Stimulated activated CD4-positive, alpha-beta T cell treated with anti-CD3 and anti-CD28 coated beads, Interleukin-1b, Interleukin-23, amount 100 ng/mL, for 1 hour (primary cell): ENCODE measurements at places on chromosomes 5 and 9.

- no peak for DNase-seq
These were observed 248.0 kb upstream of the PCSK5 start for GRCh38 chr9:75642522-75642921.

DNA sequence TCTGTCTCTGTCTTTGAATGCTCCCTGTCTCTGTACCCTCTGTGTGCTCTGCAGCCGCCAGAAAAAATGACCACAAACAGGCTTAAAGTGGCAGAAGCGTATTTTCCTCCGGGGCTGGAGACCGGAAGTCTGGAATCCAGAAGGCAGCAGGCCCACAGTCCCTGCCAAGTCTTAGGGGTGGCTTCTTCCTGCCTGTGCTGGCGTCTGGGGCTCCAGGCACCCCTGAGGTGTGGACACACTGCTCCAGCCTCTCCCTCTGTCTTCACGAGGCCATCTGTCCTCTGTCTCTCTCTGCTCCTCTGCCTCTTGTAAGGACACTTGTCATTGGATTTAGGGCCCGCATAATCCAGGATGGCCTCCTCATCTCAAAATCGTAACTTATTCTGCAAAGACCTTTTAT lies 298.4 kb upstream of the IRX4 start:
- no peak for DNase-seq

DNA sequence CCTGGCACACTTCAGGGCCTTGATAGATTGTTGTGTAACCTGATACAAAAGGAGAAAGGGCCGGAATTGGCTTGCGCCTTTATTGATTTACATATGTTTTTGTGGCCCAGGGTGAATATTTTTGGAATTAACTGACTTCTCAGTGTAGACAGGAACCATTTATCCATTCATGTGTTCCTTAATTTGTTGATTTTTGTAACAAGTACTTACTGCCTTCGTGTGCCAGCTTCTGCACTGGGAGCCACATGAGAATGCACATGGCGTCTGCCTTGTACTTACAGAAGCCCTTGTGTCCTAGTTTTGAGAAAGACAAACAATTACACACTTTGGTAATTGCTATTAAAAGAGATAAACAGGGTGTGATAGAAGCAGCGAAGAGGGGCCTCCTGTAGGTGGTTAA lies 26.4 kb downstream of the EHMT1 start:
- no peak for DNase-seq

DNA sequence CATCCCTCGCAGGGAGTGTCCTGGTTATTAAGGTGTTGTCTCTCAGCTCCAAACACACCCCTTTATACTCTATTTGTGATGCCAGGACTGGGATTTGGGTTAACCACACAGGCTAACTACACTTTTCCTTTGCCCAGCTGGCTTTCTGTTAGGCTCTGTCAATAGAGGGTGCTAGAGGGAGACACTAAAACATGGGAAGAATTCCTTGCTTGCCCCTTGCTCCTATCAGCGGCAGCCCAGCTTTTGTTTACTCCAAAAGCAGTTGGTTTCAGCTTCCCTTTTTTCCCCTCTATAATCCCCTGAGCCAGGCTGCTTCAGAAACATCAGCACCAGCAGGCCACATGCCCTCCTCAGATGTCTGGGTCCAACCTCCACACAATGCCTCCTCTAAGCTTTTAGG lies 297.1 kb downstream of the KCTD16 start:
- no peak for DNase-seq

GRCh38 chr9:115209601-115210306 lies 91.8 kb upstream of the TNC start:
- DNase-seq: no peak

GRCh38 chr5:64980176-64980575 lies 211.4 kb downstream of the CWC27 start:
- no peak for DNase-seq

DNA sequence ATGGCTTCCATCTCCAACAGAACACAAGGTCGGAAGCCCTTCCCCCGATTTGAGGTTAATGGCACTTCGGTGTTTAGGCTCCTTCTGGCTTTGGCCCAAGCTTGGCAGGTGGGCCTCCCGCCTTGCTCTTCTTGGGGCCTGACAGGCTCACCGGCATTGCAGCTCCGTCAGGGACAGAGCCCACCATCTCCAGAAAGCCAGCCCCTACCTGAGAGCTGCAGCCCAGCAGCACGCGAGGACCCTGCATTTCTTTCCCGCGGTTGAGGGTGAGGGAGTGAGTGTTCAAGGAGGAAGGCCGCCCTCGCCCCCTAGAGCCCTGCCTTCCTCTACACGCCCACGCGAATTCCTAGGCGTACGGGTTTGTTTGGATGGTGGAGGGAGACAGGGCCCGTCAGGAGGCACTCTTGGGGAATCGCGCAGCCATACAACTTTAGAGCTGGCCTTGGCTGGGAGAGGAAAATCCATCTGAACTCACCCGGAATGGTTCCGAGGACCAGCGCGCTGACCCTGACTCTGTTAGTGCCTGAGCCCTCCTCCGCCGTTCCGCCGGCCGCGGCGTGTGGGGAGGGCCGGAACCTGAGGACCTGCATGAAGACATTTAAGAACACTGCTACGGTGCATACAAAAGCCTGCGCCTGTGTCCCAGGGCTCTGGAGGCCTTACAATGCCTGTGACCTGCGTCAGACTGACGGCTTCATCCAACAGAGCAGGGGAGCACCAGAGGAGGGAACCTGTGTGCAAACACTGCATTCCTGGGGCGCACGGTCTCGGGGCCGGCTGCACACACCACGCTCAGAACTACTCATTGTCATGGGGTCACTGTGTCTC lies 73.8 kb downstream of the MRPL36 start:
- no peak for DNase-seq

GRCh38 chr9:107667231-107668070 lies 177.9 kb upstream of the KLF4 start:
- DNase-seq: no peak

DNA sequence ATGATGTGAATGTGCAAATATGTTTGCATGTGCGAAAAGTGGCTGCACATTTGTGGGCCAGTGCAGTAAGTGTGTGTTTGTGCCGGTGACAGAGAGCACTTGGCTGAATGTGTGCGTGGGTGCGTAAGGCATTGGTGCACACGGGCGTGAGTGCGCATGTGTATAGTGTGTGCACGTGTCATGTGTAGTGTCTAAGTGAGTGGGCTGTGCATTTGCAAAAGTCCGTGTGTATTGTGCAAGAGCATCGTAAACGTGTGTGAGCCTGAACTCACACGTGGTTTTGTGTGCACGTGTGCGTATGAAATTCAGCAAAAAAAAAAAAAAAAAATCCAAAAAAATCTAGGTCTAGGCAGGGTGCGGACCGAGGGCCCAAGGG lies 6.5 kb upstream of the EBF1 start:
- DNase-seq: no peak

DNA sequence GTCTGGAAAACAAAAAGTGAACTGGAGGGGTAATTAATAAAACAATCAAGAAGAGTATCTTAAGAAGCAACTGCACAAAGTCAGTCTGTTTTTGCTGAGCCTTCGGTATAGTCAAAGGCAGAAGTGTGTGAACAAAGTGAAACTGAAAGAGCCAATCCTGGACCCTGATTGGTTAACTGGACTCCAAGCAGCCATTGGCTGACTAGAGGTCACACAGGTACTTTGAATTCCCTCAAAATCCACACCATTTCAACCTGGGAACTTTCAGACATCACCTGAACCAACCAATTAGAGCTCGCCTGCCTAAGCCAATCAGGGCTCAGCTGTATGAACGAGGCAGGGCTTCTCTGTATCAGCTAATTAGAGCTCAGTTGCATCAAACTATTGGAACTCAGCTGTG lies 286.7 kb downstream of the TLE4 start:
- no peak for DNase-seq

DNA sequence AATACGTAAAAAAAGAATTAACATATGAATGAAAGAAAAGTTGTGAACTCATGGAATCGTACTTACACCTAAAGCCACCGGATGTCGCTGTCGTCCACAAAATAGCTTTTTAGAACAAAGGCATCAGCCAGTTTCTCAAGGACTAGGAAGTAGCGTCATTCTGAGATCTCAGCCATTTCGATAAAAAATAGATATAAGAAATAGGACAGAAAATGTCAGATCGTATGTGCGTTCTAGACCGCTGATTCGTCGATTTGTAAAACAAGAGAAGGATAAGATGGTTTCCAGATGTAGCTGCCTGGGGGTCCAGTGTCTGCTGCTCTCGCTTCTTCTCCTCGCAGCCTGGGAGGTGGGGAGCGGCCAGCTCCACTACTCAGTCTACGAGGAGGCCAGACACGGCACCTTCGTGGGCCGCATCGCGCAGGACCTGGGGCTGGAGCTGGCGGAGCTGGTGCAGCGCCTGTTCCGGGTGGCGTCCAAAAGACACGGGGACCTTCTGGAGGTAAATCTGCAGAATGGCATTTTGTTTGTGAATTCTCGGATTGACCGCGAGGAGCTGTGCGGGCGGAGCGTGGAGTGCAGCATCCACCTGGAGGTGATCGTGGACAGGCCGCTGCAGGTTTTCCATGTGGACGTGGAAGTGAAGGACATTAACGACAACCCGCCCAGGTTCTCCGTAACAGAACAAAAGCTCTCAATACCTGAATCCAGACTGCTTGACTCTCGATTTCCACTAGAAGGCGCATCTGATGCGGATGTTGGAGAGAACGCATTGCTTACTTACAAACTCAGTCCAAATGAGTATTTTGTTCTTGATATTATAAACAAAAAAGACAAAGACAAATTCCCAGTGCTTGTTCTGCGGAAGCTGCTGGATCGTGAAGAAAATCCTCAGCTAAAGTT lies at the start of gene PCDHA10:
Gene PCDHA10 (plus strand): TSS at position 126 of the 903 bp plus-strand sequence. CDS start 152 bp downstream, at position 278.
- DNase-seq: no peak

- no peak for DNase-seq
These were observed 19.7 kb downstream of the UBAC1 start for GRCh38 chr9:135941288-135941995.

DNA sequence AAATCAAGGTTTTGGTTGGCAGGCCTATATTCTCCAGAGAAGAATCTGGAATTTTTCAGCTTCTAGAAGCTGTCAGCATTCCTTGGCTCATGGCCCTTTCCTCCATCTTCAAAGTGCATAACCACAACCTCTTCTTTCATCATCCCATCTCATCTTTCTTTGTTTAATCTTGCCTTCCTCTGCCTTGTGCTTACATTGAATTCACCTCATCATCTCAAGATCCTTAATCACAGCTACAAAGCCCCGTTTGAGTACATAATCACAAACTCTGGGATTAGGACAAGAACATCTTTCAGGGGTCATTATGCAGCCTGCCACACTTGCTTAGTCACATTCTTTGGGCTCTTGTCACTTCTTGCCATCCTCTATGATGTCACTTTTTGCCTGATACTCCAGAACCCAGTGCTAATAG lies 130.3 kb downstream of the FOXD1 start:
- DNase-seq: no peak
